Psoas muscle (tissue), 8 donors: ENCODE measurements at places on chromosomes 3 and 15. TPM values are rescaled to one million over a fixed set of nuclear protein-coding genes. Genes with fewer than 3 reads are reported as not detected.

- H3K27me3 ChIP-seq = no peaks in the 10 kb centered on the region
- no peak for DNase-seq
- peaks cover 33% of the 10 kb centered on the region for H3K4me1 ChIP-seq
- H3K4me3 ChIP-seq = peak overlapping the region; percentile 31
- H3K36me3 ChIP-seq = no peaks in the 10 kb centered on the region
Observed at GRCh38 chr3:114584734-114585371, 291.0 kb downstream of the TIGIT start.

DNA sequence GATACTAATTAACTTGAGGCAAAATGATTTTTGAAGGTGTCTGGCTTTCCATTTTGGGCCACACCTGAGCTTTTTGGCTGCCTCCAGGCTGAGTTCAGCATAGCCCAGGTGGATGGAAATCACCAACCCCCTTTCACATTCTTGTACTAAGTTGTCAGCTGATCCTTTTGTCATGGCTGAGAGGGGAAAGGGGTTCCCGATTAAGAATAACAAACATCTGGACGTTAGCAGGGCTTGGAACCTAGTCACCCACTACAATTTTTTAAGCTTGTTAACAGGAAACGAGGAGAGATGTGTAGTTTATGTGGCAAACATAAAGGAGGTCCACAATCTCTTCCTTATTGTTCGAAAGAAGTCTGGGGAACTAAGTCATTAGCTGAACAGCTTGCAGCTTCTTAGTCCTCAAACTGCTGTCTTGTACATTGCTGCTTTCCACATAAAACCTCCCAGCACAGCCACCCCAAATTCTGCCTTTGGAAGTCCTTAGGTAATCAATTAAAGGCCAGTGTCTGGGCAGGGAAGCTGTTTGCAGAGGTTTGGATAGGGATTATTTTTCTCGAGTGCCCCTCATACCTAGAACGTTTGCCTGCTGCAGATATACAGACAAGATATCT is 5.0 kb downstream of the NR2F2 start:
- H3K27me3 ChIP-seq = no peaks in the 10 kb centered on the region
- peaks cover 7% of the 10 kb centered on the region for H3K4me1 ChIP-seq
- peak overlapping the region; percentile 92 for H3K4me3 ChIP-seq

- H3K4me3 ChIP-seq = no peak overlapping the region
- H3K4me1 ChIP-seq = no peaks in the 10 kb centered on the region
- H3K27me3 ChIP-seq = no peaks in the 10 kb centered on the region
- H3K27ac ChIP-seq = no peak overlapping the region
Observed at GRCh38 chr3:185317674-185318073, 45.3 kb upstream of the MAP3K13 start.

The PCNP gene
- 80.6 TPM for total RNA-seq

The ALG1L2 gene
- not detected for total RNA-seq
